Stimulated activated CD4-positive, alpha-beta T cell treated with anti-CD3 and anti-CD28 coated beads, Interleukin-4, amount 100 ng/mL, for 24 hours (primary cell): ENCODE measurements at places on chromosomes 1 and 21.

DNA sequence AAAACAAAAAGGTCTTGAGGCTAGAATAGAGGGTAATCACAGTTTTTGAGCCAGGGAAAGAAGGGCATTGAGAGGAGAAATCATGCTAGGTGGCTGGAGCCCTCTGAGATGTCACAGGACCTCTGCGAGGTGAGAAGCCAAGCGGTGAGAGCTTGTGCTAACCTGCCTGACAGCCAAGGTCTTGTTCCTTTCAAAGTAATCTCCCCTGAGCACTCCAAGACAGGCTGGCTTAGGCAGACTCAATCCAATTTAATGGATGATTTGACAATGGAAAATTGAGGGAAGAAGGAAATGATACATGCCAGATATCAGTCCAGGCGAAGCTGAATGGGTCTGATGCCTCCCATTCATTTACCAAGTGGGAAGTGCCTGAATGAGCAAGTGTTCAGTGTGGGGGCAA, 311.9 kb upstream of the PTBP2 start:
- no peak for DNase-seq

DNA sequence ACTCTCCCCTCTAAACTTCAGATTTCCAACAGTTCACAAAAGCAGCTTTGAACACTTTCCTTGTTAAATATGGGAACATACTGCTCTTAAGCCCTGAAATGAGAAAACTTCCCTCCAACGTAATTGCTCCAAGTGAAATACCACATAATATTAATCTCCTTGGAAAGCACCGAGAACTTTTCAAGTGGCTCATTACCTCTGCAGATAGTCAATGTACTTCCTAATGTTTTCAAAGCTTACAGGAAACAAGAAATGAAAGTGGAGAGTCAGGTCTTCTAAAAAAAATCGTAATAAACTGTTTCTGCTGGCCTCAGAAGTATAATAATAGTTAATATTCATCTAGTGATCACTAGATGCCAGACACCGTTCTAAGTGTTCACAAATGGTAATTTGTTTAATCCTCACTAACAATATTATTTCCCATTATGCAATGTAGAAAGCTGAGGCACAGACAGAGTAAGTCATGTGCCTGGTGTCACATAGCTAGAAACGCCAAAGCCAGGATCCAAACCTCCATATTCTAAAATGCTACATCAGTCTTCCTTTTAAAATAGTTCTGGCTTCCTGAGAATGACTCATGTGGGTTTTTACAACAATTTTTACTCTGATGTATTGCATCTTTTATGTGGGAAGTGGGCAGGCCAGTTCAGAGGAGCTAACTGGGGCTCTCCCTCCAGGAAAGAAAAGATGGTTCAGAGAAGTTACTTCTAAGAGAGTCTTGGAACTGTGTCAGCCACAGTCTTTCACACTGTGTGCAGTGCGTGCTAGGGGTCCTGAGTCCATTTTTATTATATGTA, 177.2 kb downstream of the PLPPR4 start:
- DNase-seq = no peak

- DNase-seq = no peak
These were observed 94.0 kb downstream of the LRRC7 start for GRCh38 chr1:69661686-69662085.

- no peak for DNase-seq
These were observed 344.6 kb upstream of the LRRC7 start for GRCh38 chr1:69223156-69223555.

DNA sequence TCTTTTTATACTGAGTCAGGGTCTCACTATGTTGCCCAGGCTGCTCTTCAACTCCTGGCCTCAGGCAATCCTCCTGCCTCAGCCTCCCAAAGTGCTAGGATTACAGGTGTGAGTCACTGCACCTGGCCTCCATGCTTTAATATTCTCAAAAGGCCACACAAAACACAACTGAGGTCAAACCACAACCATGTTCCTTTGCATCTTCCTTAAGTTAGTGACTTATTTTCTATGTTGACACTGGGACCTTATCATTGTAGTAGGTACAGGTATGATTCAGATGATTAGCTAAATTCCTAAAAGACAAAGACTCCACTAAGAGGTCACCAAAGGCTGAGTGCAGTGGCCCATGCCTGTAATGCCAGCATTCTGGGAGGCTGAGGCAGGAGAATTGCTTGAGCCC, 131.9 kb upstream of the ATP1B1 start:
- DNase-seq = no peak
